ENCODE measurements at places on chromosomes 5 and 9. TPM values are rescaled to one million over a fixed set of nuclear protein-coding genes. Genes with fewer than 3 reads are reported as not detected.

DNA sequence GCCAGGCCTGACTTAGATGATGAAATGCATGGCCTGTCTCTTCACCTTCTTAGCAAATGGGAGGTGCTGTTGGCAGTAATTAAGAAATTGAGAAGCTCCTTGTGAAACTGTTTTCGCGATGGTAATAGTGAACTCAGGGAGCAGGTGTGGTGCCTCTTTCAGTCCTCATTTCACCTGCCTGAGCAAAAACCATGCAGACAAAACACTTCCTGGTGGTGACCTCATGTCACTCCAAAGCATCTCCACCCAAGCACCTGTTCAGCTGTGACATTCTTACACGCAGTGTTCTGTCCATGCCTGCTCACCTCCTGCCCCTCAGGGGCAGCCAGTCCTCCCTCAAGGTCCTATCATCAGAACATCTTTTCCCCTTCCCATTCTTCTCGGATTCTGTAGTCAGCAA is 146.5 kb downstream of the CD180 start:
- no peak for DNase-seq

DNA sequence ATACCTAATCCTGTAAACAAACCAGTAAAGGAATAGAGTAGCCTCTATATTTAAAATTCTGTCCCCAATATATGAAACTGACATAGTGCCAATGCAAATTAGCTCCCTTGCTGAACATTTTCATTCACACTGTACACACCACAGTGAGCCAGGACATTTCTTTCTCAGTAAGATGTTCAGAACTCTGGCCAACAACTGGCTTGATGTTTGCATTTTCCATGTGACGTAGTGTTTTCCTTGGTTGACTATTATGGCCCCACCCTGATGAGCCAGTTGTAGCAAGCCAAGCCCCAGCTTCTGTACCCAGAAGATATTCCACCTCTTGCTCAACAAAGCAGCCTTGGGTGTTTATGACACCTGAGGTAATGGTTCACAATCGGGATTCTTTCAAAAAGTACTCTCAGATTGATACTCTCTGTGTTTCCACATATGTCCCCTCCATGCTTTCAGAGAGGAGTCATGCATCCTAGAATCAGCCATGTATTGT is 17.7 kb upstream of the ANXA1 start:
- DNase-seq: no peak

DNA sequence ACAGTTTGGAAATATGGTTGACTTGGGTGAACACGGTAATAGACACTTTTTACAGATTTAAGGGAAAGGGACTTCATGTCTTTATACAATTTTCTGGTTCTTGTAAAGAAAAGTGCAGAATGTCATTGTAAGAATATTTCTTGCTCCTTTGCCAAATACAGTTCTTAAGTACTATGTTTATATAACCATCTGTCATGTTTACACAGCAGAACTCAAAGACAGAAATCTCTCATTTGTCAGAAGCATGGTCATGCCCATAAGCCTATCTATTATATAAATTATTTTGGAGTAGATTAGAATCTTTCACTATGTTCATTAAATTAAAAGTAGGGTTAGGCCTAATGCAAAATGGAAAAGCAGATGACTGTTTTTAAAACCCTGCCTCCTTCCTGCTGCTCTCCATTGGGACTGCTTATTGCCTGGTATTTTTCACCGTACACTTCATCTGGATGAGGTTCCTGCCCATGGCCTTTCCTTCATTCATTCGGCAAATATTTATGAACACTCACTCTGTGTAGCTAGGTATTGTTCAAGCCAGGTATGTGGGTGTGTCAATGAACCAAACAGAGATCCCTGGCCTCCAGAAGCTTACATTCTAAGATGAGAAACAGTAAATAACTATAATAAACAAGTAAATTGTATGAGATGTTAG is 558.1 kb downstream of the NR2F1-AS1 start:
- no peak for DNase-seq

DNA sequence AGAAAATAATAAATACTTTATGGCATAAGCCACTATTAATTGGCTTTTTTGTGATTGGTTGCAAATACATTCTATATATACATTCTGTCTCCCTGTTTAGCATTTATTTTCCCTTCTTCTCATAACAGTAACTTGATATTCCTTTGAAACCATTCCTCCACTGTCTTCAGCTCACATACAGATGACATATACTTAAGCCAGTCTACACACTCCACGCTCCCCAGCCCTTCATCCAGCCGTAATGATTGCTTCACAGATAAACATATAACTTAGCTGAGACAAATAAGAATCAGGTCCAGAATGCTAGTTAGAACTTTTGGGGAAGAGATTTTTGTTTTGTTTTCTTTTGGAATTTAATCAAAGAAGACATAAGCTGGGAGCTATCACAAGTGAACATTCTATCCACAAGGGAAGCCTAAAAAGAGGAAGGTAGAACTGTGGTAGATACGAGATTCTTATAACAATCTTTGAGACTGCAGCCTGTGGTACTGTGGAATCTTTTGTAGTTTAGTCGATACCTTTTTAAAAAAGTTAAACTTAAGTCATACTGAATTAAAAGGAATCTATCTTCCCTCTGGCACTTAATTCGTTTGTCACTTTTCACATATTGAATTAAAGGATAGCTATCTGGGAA is 365.1 kb upstream of the PRR16 start:
- no peak for DNase-seq

GRCh38 chr9:3331801-3332200 is 194.0 kb downstream of the RFX3 start:
- no peak for DNase-seq

DNA sequence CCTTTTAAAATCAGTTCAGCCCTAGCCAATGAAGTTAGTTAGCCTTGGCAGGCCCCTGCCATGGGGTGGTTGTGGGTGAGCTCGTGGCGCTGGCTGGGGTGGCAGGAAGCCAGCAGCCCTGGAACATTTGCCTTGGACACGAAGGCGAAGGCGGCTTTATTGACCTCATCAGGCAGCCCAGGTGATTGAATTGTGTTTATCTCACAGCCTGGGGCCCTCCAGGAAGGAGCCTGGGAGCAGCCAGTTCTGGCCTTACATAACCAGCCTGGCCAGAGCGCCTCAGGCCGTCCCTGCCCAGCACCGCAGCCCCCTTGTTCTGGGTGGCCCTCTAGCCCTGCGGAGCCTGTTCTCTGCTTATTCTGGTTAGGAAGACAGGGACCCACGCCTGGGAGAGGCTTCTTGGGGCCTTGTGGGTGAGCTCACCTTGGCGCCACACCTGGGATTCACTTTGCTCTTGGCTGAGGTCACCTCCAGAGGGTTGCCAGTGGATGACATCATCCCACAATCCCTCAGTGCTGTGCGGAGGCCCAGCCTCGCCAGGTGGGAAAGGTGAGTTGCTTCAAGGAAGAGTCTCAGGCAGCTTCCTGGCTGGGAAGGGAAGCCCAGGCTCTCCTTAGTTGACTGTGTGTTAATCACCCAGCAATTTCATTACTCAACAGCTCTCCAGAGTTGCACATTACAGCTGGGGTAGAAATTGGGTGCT is 54.4 kb upstream of the RPL26L1 start:
- no peak for DNase-seq

DNA sequence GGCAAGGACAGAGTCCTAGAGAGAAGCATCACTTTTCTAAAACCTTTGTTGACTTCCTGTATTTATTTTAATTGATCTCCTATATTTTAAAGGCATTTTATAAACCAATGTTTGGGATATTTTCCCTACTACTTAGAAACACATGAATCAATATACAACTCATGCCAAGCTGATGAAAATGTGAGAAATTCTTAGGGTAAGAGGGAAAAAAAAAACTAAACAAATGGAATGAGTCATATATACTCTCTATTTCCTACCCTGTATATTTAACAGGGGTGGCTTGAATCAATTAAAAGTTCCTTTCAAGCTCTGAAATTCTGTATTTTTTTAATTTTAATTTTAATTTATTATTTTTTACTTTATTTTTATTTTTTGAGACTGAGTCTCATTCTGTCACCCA is 19.6 kb downstream of the BAAT start:
- no peak for DNase-seq

DNA sequence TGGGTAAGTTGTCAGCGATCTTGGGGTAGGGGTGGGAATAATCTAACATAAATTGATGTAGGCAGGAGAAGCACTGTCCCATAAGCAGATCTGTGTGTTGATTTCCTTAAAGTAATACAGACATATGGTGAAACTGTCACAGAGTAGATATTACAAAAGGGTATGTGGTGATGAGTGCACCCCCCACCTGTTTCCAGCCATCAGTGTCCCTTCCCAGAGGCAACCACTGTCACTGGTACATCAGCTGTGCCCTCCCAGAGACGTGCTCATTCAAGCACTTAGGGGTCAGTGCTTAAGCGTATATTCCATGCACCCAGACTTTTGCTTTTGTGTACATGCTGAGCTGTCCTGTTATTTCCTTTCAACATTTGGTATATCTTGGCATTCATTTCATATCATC is 94.3 kb upstream of the PITX1 start:
- DNase-seq: no peak

DNA sequence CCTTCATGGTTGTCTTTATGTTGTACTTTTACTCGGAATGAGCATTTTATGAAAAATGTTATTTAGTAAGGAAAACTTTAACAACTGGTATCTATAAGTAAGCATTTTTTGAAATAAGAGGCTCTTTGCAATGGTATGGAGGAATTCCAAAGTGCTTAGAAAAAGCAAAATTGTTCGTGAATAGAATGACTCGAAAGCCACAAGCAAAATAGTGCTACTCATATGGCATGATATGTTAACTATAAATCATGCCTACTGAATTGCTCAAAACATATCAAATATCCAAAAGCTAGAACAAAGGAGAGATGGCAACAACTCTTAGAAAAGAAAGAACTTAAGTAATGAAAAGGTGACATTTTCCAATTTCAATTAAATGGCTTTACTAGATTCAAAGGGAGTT is 216.3 kb downstream of the KIAA0825 start:
- no peak for DNase-seq

DNA sequence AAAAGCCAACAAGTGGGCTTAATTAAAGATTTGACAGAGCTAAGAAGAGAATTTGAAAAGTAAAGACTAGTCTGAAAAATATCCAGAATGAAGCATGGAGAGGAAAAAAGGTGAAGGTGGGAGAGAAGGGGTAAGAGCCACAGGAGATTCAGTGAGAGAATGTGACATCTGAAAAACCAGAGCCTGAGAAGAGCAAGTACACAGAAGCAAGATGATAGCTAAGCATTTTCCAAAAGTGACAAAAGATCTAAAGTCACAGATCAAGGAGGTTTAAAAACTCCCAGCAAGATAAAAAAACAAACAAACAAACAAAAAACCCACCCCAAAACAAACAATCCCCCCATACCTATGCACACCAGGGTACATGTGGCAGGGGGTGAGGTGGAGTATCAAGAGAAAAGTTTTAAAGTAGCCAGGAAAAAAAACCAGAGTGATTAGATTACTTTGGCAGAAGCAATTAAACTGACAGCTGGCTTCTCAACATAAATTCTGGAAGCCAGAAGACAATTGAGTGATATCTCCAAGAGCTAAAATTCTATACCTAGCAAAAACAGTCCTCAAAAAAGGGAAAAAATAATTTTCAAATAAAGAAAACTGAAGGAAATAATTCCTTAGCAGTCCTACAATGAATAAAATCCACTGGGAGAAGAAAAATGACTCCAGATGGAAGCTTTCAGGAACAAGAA is 111.4 kb downstream of the RAPGEF6 start:
- no peak for DNase-seq

GRCh38 chr5:140587495-140587894 is 22.9 kb downstream of the SLC35A4 start:
- DNase-seq: no peak

GRCh38 chr9:136590821-136591752 is 45.2 kb upstream of the NOTCH1 start:
- no peak for DNase-seq

- DNase-seq: no peak
Observed at GRCh38 chr5:56303511-56303910, 70.4 kb upstream of the ANKRD55 start.

- no peak for DNase-seq
Observed at GRCh38 chr9:9523476-9524139, 1089.2 kb downstream of the PTPRD start.

GRCh38 chr9:137128158-137128861 is 10.6 kb upstream of the GRIN1 start:
- DNase-seq: no peak

DNA sequence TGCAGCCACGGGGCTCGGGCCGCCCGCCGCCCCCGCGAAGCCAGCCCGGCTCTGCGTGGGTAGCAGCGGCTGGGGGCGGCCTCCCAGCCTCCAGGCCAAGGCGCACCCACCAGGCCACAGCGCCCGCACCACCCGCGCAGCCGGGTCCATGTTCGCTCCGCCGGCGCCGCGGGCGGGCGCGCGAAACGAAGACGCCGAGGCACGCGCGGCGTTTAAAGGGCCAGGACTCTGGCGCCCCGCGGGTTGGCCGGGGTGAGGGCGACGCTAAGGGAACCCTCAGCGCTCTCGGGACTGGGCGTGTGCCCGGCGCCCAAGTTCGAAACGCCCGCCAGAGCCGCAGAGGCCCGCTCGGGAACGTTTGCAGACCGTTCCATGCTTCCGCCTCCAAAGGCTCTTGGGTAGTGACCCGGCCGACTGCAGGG is at the start of gene PTGES2:
Gene PTGES2 (minus strand): TSS at position 162 of the 422 bp plus-strand sequence. CDS start 12 bp downstream, at position 150.
- DNase-seq: peak; percentile 62

GRCh38 chr5:30809933-30810332 is 383.6 kb upstream of the CDH6 start:
- no peak for DNase-seq

DNA sequence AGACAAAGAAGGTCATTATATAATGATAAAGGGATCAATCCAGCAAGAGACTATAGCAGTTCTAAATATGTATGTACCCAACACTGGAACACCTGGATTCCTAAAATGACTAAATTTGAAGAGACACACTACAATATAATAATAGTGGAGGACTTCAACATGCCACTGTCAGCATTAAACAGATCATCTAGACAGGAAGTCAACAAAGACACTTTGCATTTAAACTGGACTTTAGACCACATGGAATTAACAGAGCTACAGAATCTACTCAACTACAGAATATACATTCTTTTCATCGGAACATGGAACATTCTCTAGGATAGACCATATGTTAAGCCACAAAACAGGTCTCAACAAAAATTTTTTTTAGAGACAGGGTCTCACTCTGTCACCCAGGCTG is 58.3 kb upstream of the TLX3 start:
- no peak for DNase-seq

DRD1 gene
- not detected for polyA plus RNA-seq

ORM2 gene
- not detected for polyA plus RNA-seq

ARID3C gene
- polyA plus RNA-seq: not detected

CTXN3 gene
- polyA plus RNA-seq: 1.0 TPM

PCDH12 gene
- 14.0 TPM for polyA plus RNA-seq

KLF4 gene
- polyA plus RNA-seq: 20.4 TPM
